Forelimb muscle (tissue), 1 donor: ENCODE measurements at places on chromosomes 4 and X.

DNA sequence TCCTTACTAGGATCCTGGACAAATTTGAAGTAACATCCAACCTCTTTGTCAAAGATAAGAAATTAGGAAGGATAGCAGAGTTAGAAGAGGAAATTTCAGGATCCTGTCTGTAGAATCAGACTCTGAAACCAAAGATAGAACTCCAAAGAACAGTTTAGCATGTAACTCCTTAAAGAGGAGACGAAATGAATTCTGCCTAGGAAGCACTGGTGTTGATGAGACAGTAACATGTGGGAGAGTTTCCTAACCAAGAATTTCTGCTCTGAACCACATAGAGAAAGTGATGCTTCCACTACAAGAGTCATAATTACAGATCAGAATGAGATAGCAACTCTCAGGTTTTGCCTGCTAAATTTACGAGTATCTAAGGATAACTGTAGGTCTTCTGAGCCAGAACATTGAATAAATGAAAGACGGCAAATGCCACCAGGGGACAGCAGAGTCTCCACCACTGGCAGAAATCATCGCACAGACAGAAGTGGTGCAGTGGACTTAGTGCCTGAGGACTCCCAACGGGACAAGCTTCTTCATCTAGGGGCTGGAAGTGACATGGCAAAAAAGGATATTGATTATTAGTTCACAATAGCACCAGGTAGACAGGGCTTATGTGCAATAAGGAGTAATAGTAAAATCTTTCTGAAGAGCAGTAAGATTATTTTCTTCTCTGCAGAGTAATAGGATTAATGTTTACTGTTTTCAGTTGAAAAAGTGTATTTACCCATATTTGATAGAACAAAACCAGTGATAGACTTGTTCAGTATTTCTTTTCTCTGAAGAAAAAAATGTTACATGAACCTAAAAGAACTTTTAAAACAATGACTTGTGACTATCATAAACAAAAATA is 6.7 kb upstream of the PPID start:
- no peak for DNase-seq

- no peak for DNase-seq
These were observed 940 bp upstream of the NSD2 start for GRCh38 chr4:1870328-1870577.

- DNase-seq, result no peak
These were observed 787.9 kb upstream of the GALNTL6 start for GRCh38 chr4:171025343-171025742.

- no peak for DNase-seq
These were observed 90.9 kb upstream of the LNX1 start for GRCh38 chr4:53682196-53682595.

- DNase-seq, result no peak
These were observed 103.9 kb downstream of the PPA2 start for GRCh38 chr4:105369988-105370387.

- no peak for DNase-seq
These were observed 1402.4 kb downstream of the FAM133A start for GRCh38 chrX:95076449-95076848.

GRCh38 chrX:68835104-68835442 is 6.3 kb downstream of the EFNB1 start:
- no peak for DNase-seq

DNA sequence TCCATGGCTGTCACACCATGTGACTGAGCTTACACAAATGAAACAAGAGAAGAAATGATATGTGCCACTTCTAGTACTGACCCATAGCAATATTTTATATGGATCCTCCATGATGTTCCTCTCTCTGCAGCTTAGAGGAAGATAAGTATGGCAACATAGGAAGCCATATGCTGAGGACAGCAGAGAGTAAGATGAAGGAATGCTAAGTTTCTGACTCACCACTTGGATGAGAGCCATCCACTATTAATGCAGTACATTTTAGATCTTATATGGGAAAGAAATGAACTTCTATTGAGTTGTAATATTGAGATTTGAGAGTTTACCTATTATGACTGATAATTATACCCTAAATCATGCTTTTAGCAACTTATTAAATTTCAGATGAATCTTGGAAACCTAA is 386.9 kb upstream of the MAOA start:
- no peak for DNase-seq

DNA sequence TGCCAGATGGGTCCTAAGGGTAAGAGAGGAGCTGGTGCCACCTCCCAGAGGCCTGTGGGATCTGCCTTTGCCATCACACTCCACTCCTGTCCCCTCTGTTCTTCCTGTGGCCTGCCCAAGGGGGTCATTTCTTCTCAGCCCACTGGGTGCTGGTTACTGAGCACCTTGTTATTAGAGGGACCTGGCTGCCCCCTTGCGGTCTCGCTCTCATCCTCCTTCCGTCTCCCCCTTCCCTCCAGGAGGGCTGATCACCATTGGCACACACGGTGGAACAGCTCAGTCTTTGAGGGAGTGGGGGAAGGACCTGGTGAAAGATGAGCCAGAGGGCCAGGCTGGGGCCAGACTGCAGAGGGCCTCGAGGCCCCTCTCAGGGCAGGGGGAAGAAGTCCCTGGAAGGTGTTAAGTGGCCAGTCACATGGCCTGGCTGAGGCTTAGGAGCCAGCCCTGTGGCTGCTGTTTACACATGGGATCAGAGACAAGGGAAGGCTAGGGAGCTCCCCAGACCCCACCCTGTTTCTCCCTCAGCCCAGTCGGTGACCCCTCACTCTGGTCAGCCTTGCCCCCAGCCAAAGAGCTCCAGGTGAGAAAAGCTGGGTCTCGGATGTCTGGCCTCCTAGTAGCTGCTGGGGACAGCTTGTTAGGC is 68.1 kb downstream of the MTMR1 start:
- no peak for DNase-seq

- DNase-seq, result no peak
These were observed 419.4 kb downstream of the ADGRL3 start for GRCh38 chr4:61619528-61619927.

GRCh38 chrX:40415675-40416074 is 165.1 kb upstream of the ATP6AP2 start:
- no peak for DNase-seq

DNA sequence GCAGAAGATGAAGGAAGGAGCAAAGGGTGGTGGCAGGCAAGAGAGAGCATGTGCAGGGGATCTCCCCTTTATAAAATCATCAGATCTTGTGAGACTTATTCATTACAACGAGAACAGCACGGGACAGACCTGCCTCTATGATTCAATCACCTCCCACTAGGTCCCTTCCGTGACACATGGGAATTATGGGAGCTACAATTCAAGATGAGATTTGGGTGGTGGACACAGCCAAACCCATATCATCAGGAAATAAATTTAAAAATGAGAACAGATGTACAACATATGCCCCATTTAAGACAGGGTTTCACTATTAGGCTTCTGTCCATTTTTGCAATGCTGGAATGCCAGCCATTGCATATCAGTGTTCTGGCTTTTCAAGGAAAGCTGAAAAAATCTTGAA is 346.7 kb upstream of the SLIT2 start:
- DNase-seq, result no peak

GRCh38 chr4:42925921-42926320 is 33.4 kb downstream of the GRXCR1 start:
- DNase-seq, result no peak

DNA sequence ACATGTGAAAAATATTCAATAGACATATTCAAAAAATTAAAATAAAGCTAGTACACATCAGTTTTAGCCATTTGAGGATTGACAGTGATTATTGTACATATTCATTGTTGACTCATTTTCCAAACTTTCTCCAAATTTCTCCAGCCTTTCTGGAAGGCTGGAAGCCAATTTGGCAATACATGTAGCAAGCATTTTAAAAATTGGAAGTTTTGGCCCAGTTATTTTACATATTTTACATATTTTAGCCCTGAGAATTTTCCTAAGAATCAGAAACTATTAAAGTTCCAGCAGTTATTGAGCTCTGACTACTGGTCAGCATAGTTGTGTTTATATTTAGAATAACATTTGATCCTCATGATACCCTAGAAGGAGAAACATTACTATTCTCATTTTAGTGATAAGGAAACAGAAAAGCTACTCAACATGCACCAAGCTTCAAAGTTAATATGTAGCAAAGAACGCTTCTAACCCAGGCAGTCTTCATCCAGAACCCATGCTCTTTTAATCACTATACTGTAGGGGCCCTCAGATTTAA is 3.2 kb downstream of the CABS1 start:
- DNase-seq, result no peak

GRCh38 chr4:123731035-123731434 is 334.4 kb downstream of the SPRY1 start:
- DNase-seq, result no peak

- DNase-seq, result no peak
These were observed 132.9 kb downstream of the NKX6-1 start for GRCh38 chr4:84366161-84366560.

- no peak for DNase-seq
These were observed 5.6 kb downstream of the HAND2 start for GRCh38 chr4:173524218-173525117.

- DNase-seq, result no peak
These were observed 59.3 kb downstream of the SHROOM2 start for GRCh38 chrX:9845578-9845952.

- no peak for DNase-seq
These were observed 37.7 kb upstream of the SLC16A2 start for GRCh38 chrX:74383611-74384010.

- DNase-seq, result no peak
These were observed 2582.2 kb downstream of the PCDH7 start for GRCh38 chr4:33302321-33302720.

GRCh38 chrX:9349572-9350494 is 115.0 kb upstream of the TBL1X start:
- no peak for DNase-seq

GRCh38 chr4:88054229-88054628 is 46.8 kb downstream of the PKD2 start:
- DNase-seq, result no peak

DNA sequence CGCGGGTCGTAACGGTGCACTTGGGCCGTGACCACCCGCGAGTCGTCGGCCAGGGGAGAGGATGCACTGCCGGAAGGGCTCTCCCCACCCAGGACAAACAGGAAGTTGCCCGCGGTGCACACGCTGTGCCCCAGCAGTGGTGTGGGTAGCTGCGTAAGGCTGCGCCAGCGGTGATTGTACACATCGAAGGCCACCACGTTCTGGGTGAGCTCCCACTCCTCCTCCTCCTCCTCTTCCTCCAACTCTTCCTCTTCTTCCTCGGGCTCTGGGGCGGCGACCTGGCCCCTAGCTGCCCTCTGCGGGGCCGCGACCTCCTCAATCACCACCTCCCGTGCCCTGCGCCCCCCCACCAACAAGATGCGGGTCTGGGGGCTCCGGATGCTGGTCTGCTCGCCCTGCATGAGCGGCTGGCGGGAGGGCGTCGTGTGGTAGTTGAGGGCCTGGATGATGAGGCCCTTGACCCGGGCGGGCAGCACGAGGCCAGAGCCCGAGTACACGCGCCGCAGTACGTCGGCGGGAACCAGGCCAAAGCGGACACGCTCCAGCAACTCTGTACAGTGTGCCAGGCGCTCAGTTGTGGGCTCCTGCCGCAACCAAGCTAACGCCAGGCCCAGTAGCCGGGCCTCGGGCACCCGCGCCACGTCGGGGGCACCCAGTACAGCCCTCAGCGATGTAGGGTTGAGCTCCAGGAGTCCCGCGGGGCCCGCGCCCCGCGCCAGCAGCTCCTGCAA is 1.4 kb downstream of the KLHL34 start:
- no peak for DNase-seq

GRCh38 chr4:186051096-186051495 is 17.9 kb upstream of the TLR3 start:
- no peak for DNase-seq

- no peak for DNase-seq
These were observed 49.3 kb upstream of the CLCN4 start for GRCh38 chrX:10107483-10107882.

DNA sequence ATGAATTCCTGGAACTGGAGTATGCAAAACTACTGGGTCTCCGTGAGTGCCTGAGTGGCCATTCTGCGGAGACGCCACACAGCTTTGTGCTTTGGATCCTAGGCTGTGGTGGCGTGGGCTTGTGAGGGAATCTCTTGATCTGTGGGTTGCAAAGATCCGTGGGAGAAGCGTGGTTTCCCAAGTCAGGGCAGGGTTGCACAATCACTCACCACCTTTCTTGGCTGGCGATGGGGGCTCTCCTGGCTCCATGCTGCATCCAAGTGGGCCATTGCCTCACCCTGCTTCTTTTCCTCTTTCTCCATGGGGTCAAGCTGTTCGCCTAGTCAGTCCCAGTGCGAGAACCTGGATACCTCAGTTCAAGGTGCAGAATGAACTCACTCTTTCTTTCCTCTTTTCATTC is 62.5 kb downstream of the SLAIN2 start:
- DNase-seq, result no peak

DNA sequence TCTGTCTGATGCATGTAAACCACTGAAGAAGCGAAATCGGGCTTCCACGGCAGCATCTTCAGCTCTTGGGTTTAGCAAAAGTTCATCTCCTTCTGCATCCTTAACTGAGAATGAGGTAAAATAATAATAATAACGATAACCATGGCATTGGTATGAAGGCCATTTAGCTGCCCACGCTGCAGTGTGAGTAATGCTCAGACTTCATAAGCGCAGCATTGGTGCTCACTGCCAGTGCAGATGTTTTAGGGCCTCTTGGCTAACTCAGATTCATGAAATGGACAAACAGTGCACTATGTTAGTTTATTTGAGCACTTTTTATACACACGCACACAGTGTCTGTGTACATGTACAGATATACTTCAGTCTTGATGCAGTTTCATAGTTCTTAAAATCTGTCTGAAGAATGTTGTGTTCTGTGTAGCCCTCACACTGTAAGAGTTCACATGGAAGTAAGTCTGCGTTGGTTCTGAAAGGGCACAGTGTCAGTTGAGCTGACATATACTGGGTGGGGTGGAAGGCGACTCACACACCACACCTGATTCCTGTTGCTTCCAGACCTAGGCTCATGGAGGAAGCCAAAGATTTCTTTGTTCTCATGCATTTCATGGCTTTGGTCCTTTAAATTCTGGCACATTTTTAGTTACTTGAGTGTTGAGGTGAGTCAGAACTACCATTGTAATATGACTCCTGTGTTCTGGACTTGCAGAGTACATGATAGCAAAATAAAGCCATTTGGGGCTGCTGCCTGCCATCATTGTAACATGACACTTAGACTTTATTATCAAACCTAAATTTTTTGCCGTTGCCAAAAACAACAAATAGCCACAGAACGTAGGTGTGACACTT is 68.7 kb downstream of the NSD2 start:
- no peak for DNase-seq

GRCh38 chr4:140113653-140114052 is 40.3 kb downstream of the MAML3 start:
- DNase-seq, result no peak

GRCh38 chr4:77095101-77095821 is 19.5 kb upstream of the CCNI start:
- DNase-seq, result no peak

DNA sequence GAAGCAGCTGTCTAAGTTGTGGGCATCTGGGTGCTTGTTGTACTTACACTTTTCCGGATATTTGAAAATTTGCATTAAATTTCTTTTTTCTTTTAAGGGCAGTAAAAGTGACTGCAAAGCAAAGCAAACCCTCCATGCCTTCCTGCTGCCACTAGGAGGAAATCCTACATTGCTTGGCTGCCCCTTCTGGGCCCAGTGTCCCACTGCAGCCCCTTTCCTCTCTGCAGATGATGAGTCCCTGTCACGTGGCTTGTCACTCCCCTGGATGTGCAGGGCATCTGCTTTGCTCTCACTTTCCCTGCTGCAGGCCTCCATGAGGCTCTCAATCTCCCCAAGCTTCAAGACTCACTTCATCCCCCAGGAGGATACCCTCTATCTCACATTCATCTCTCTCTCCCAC is 12.7 kb downstream of the TSR2 start:
- DNase-seq, result no peak

GRCh38 chr4:158219623-158220022 is 9.3 kb downstream of the TMEM144 start:
- DNase-seq, result no peak

- DNase-seq, result no peak
These were observed 139.9 kb downstream of the CPEB2 start for GRCh38 chr4:15142201-15142600.
